IMR-90 (cell line): ENCODE measurements at places on chromosomes 1 and 21. TPM values are rescaled to one million over a fixed set of nuclear protein-coding genes. Genes with fewer than 3 reads are reported as not detected.

DNA sequence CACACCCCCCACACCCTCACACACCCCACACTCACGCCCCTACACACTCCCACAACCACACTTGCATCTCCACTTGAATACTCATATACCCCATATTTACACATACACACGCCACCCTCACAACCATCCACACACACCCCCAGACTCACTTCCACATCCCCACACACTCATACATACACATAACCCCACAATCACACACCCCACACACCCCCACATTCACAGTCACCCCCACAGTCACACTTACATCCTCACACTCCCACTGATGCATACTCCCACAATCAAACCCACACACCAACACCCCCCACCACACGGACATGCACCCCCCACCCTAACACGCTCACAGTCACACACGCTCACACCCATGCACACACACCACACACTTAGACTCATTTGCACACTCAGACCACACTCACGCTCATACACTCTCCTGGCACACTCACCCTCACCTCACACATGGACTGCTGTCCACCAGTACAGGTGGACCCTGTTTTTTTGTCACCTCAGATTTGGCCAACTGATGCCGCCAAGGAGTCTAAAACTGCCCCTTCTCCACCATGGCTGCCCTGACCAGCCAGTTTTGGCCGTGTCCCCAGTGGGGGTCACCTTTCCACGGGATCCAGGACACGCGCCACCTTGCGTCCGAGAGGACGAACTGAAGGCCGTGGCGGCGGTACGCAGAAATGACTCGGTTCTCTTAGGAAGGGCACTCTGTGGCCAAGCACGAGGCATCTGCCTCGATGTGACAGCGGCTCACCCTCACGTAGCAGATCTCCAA lies 45.3 kb upstream of the EDN2 start:
- no peak for DNase-seq

- DNase-seq = no peak
Measured at GRCh38 chr1:117342397-117342796, 24.9 kb upstream of the MAN1A2 start.

DNA sequence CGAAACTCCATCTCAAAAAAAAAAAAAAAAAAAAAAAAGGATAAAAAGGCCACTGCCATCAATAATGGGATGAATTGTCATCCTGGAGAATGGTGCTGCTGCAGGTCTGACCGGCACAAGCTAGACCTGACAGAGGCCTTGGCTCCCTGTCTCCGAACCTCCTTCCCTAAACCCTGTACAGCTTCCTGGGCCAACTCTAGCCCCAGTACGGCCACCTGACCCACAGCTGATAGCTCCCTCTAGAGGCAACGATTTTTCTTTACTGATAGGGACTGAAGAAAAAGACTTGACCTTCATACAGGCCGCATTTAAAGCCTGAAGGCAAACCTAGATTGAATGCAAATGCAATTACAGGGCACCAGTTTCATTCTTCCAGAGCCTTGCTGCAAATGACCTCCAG lies 30.7 kb downstream of the NOL9 start:
- peak; percentile 37 for DNase-seq

- DNase-seq = no peak
Measured at GRCh38 chr1:233465745-233466343, 138.3 kb downstream of the MAP3K21 start.

DNA sequence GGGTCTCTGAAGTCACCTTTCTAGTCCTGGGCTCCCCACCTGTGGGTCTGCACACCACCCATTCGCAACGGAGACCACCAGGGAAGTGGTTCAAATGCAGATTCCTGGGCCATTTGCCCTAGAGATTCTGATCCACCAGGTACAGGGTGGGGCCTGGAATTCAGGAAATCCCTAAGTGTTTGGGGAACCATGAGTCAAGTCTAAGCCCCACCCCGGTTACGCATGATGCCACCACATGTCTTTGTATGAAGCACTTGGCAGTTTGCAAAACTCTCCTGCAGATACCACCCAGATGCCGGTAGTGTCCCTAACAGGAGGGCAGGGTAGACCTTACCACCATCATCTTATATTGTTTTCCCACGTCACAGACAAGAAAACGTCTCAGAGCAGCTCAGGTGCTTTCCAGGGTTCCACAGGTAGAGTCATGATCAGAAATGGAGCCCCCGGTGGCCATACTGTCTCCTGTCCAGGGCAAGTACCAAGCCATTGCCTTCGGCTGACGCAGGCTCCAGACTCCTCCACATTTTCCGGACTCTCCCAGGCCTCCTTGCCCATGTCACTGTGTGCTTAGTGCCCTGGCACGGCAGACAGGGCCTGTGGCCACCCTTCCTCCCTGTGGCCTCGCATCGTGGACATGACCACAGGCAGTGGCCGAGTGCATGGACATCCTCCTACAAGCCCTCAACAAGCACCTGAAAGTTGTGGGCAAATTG lies 89.2 kb upstream of the TMEM51 start:
- DNase-seq = no peak

DNA sequence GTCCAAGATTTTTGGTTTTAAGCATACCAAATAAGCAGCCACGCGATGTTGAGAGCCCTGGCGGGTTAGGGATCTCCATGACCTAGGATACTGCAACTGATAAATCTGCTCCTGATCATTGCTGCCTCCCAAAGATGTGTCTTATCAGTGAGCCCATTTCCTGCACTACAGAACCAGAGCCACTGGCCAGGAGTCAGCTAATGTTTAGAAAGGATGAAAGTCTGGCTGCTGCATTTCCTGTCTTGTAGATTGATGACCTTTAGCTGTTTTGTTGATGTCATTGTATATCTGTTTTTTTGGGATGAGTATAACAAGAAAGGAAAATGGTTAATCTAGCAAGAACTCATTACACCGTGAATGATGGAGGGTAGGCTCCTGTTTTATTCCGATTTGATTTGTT lies 74.5 kb downstream of the C1orf21 start:
- peak; percentile 51 for DNase-seq

DNA sequence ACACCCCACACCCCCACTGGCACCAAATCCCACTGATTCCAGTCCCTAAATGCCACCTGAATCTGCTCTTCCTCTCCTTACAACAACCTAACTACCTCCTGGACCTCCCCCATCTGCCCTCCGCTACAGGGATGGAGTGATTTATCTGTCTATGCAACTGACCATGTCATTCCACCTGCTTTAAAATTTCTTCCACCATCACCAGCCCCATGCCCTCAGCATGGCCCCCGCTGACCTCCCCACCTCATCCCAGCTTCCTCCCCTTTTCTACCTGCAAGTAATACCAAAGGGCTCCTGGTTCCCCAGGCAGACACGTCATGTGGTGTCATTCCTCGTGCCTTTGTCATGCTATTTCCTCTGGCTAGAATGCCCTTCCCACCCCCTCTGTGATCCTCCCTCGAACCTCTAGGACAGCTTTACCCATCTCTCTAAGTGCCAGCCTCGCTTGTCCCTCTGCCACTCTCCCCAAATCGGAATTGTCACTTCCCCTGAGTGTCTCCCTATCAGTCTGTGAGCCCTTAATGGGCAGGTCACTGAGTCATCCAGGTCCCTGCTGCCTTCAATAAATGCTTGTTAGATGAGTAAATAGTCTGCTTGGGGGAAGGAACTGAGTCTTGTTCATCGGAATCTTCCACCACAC lies 3.7 kb downstream of the GJB4 start:
- DNase-seq = peak; percentile 9

DNA sequence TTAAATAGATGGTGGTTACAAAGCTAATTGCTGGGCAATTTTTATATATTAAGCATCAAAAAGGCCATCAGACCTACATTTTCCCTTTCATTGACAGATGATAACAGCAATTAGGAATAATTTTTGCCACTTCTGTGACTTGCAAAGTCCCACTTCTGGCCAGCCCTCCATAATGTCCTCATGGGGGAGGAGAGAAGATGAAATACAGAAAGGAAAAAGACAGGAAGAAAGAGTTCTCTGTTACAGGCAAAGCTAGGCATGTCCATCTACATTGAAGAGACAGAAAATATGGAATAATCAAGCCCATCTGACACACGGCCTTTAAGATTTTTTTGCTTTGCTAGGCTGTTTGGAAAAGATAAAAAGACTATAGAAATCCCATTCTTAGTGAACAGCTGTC lies 108.0 kb downstream of the ENAH start:
- no peak for DNase-seq

DNA sequence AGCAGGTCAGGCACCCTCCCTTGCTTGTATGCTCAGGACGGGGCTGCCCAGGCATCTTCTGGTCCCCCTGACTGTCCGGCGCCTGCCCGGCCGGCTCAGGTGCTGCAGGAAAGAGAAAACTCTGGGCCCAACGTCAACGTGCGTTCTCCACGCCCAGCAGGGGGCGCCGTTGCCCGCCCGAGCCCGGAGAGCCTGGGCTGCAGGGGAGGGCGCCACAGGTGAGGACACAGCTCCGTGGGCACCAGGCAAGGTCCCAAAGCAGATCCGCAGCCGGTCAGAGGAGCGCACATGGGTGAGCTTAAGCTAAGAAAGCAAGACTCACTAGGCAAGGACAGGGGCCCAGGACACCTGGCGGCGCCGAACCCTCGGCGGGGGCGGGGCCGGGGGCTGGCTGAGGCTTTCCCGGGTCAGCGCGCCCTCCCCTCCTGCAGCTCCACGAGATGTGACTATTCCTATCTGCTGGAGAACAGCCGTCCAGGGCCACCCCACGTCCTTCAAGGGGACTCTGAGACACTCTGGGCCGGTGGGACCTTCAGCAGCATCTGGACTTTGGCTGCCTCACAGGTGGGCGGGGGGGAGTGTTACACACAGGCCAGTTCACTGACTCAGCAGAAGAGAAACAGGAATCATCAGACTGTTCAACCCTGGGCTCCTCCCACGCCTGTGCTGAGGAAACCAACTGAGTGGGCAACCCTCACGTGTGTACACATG lies 29.3 kb downstream of the KRTAP10-1 start:
- no peak for DNase-seq

The PODN gene
- 0.54 and 0.56 TPM in 2 replicates for total RNA-seq

The IFI44L gene
- total RNA-seq = 0.18 and 0.28 TPM in 2 replicates

The ERICH3 gene
- total RNA-seq = not detected in 2 replicates

The LMOD1 gene
- total RNA-seq = 44.4 and 53.2 TPM in 2 replicates

The CD5L gene
- not detected in 2 replicates for total RNA-seq

The S100A2 gene
- 3.6 and 4.4 TPM in 2 replicates for total RNA-seq
